ENCODE measurements at places on chromosomes 6 and 20.

- DNase-seq: no peak
Measured at GRCh38 chr6:142855893-142856623, 88.9 kb downstream of the HIVEP2 start.

DNA sequence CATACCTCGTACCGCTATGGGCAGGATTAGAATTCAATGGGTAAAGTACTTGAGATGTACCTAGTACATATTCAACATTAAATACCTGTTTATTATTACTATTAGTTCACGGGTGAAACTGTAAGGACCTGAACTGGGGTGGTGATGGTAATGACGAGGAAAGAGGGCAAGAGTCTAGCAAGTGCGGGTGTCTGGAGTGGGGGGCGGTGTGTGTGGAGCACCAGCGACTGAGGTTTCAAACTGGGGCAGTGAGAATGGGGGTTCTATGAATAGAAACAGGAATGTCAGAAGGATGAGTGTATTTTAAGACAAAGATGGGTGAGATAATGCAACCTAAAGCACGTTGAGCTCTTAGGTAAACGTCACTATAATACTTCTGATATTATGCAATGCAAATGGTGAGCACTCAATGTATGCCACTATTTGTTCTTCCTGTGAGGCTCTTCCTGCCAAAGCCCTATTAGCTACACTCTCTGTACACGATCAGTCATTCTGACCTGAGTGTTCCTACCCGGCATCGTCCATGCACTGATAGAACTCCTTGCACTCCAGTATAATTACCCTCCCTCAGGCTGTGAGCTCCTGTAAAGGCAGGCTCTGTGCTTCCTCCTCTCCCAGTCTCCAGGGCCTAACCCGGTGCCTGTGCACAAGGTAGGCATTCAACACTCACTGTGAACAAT, 55.0 kb downstream of the ALDH5A1 start:
- no peak for DNase-seq

GRCh38 chr20:63090682-63091571, 84.2 kb upstream of the BHLHE23 start:
- no peak for DNase-seq

- DNase-seq: no peak
Measured at GRCh38 chr20:1298888-1299511, 29.9 kb downstream of the SDCBP2 start.

DNA sequence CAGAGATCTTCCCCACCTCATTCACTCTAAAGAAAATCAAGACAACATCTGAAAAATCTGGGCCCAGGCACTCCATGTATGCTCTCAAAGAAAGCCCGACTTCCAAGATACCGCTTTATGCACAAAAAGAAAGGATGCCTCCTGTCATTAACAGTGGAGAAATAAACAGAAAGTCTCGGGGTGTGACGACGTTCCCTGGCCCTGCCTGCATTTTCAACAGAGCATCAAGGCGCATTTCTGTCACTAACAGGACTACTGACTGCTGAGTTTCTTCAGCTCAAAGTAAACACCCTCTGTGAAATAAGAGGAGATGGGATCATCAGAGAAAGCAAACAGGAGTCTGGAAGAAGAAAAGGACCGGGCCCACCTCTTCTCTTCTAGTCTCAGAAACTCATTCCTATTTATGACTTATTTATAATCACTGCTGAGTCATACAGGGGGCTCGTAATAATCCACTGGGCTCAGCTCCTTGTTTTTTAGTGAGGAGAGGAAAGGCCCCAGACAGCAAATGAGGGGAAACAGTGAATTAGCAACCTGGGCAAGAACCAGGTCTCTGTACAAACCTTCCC, 99.7 kb downstream of the ZMYND8 start:
- no peak for DNase-seq

DNA sequence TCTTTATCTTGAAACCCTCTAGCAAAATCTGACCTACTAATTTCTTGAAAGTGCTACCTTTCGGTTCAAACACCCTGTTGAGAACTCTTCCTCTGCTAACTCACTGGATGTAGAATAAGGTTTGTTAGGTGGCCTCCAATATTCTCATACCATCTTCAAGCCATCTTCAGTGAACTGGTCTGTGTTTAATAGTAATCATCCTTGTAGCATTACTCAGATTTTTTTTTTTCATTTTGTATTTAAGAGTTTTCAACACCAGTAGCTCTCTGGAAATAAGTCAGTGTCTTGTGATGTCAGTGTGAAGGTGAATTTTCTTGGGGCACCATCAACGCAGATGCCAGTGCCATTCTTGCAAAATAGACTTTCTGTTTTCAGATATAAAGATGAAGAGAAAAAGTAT, 140.6 kb upstream of the AHI1 start:
- DNase-seq: no peak
